ENCODE measurements at places on chromosomes 2 and 18.
A peak's percentile ranks its signal among the peaks of the same experiment; 100 is the strongest.

DNA sequence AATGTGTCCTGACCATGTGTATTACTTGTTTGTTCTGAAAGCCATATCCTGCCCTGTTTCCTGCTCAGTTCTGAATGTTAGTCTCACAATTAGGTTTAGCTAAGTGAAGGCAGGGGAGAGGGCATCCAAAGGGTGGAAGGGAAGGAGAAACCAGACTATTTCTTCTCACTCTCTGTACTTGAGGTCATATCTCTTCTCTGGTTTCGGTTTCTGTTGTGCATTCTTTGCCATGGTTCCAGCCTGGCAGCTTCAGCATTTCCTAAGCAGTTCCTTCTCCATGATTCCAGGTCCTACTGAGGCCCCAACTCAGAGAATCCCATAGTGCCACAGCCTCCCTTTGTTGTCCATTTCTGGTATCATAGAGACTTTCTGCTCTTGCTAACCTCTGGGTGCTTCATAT, 40.3 kb upstream of the HNMT start:
- no peak for DNase-seq

DNA sequence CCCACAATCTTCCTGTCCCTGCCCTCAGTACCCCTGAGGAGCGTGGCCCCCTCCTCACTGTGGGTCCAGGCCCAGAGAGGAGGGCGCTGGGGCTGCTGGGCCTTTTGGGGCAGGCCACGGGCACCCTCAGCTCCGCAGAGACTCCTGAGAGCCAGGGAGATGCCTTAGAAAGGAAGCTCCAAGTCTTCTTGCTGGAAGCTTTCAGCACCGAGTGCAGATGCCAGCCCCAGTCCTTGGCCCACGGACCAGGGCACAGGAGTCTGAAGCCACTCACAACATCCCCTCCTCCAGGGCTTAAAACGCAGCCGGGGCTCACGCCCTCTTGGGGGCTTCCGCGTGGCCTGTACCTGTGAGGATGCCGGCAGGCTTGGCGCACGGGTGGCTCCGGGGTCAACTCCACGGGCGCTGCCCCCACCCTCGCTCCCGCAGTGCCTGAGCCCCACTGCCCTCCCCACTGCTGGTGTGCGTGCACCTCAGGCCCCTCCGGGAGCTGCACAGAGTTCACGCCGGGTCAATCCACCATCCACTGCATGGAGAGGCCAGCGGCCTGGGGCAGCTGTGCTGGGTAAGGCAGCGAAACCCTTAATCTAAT, 72.1 kb upstream of the CTDP1 start:
- DNase-seq, result no peak

- DNase-seq, result peak; percentile 5
Observed at GRCh38 chr2:182240862-182241371, 185.9 kb downstream of the PDE1A start.

DNA sequence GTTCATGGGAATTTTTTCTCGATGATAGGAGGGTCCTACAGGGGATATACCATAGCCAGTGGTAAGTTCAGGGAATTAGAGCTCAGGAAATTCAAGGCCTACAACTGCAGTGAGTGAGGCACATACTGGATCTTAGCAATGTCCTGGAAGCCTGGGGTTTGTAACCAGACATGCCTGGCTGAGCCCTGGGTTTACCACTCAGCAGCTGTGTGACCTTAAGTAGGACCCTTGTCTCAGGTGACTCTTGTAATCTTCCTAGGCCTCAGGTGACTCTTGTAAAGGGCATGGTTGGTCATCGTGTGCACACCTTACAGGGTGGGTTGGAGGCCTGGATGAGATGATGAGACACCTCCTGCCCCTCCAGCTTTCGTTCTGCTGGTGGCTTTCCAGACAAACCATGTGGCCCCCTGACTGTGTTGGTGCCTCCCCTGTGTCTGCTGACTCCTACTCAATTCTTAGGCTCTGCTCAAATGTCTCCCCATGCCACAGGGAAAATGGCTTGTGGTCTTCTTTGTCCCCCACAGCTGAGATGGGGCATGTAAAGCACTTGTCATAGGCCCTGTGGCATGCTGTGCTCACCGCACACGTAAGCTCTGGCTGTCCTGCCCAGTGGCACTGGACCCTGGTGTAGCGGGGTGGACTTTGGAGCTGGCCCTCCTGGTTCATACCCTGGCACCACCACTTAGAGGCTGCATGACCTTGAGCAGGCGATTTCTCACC, 94.1 kb downstream of the FHOD3 start:
- DNase-seq, result no peak

DNA sequence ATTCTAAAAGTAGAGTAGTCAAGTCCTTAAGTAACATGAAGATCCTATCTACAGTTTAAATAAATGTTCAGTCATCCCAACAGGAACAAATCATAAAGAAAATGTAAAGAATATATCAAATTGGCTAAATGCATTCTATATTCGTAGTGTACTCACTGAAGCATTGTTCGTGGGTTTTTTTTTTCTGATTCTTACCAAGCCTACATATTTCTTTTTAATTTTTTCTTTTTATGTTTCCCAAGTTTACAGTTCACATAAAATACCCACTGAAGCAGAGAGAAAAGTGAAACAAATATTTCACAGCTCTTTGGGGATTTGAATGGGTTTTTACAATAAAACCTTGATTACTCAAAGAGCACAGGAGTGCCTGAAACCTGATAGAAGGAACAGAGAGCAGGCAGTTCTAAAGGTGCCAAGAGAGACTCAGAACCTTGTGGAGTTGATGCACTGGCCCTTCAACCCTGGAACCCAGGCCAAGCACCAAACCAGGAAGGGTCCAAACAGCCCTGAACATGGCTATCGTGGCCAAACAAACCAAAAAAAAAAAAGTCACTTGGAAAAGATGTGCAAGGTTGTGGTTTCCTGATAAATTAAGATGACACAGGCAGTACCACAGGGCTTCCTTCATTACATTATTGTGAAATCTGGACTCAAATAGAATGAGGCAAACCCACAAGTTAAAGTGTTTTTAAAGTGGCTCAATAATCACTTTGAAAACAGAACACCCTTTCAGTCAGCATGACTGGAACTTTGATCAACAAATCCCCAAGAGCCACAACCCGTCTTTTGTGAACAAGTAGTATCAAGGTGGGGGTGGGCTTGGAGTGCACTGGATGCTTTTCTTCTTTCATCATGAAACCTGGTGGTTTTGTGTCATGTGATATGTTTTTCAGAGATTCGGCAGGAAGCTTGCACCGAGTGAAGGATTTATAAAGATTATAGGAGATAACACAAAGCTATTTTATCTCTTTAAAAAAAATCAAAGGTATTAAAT, 245.0 kb upstream of the FN1 start:
- peak; percentile 46 for DNase-seq

DNA sequence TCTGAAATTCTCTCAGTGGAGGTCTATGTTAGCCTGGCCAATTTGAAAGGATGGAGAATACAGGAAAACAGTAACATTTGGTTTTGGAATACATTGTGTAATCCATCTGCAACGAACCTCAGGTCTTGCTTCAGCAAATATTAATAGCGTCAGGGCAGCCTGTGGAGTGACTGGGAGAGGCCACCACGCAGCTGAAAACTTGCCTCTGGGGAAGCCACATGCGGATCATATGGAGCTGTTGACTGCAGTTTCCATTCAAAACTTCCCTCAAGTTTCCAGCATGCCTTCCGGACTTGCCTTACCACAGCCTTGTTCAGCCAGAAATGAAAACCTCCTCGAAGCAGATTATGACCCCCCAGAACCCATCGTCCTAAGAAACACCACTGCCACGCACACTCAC, 25.7 kb downstream of the BCL11A start:
- DNase-seq, result no peak

DNA sequence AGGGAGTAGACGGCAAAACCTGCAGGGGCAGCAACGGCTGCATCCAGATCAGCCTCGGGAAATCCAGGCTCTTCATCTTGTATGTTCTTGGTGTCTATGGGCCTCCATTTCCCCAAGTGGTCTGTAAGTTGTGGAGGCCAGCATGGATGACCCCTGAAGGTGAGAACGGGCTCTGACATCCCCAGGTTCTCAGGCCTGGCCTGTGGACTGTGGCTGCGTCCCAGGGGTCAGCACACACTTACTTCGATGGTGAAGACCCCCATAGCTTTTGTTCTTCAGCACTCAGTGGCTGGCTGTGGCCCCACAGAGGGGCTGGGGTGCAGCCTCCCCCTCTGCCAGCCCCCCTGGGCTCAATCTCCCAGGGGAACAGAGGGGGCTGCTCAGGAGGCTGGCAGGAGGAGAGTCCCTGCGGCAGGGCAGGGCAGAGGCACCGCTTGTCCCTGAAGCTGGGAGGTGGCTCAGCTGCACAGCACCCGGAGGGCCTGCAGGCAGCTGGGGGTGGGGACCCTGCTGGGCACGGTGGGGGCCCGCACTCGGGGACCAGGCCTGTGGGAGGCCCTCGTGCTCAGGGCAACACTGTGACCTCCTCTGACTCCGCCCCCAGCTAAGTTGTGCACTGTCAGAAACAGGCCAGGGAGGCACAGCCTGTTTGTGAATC, 3.8 kb downstream of the SLC66A3 start:
- no peak for DNase-seq

DNA sequence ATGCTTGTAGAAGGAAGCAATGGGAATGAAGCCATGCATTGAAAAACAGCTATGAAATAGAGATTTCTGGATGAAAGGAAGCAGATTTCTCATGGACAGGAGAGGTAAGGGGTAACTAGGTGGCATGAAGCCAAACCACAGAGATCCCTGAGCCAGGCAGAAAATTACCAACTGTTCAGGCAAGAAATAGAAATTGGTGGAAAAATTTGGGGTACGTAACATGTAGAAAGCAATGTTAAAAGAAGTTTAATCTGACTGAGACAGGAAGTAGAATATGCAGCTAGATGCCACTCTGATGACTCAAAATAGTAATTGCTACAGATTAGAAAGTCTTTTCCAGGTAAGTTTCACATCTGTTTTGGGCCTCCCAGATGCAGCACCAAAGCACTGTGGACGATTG, 928.5 kb upstream of the CELF4 start:
- no peak for DNase-seq

GRCh38 chr2:30127016-30127893, 19.6 kb upstream of the YPEL5 start:
- no peak for DNase-seq

- peak; percentile 18 for DNase-seq
Observed at GRCh38 chr2:64273524-64274398, 129.5 kb upstream of the PELI1 start.

DNA sequence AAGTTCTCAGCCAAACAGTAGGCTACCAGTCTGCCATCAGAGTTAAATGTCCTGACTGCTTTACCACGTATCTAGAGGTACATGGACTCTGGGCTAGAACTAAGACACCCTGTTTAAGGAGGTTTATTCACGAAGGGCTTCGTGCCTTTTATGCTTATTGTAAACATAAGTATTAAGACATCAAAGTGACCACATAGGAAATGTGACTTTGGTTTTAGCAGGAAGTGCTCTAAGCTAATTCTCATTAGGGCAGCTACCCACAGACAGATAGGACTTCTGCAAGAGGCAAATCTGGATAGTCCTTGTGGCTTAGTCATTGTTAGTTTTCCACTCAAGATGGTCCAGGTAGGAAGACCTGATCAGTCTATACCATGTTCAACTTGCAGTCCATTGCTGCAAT, 233.3 kb upstream of the MGAT5 start:
- peak; percentile 38 for DNase-seq

- no peak for DNase-seq
Observed at GRCh38 chr2:161122772-161123530, 37.3 kb upstream of the TANK start.

- DNase-seq, result no peak
Observed at GRCh38 chr2:230322561-230323384, 4.2 kb upstream of the SP140L start.

- no peak for DNase-seq
Observed at GRCh38 chr18:44673256-44673880, 7.3 kb upstream of the SETBP1 start.

DNA sequence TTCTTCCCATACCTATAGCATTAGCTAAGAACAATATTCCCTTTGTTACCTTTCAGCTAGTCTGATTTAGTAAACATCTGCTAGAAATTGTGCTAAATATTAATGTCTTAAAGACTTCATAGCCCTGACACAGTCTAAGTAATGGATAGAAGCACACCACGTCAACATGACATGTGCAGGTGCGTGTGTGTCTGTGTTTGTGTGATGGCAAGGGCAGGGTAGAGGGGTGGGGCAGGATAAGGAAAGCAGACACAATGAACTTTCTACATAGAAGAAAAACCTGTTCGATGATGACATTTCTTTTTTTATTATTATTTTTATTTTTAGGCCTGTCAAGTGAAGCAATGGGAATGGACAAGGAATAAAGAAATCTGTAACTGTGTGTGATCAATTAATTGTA, 223.3 kb downstream of the NOL4 start:
- DNase-seq, result no peak

GRCh38 chr2:165601928-165602521, 132.5 kb downstream of the CSRNP3 start:
- DNase-seq, result no peak

GRCh38 chr2:223635080-223635479, 32.9 kb upstream of the SCG2 start:
- DNase-seq, result no peak

DNA sequence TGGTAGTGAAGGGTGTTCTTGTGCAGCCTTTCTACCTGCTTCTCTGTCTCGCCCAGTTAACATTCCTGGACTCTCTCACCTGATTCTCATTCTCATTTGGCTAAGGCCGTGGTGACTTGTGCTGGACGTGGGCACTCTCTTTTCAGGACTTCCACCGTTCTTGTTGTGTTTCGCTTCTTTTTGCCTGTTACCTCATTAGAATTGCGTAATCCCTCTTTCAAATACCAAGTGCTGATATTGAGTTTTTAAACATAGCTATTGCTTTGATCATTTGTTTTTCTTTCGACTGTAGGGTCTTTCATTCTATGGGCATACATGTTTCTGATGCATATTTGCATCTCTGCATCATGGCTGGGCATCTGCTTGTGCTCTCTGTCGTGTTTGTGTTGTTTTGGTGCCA, 287.0 kb downstream of the ALPK2 start:
- no peak for DNase-seq

GRCh38 chr18:3872641-3873040, 422.7 kb downstream of the TGIF1 start:
- no peak for DNase-seq

- no peak for DNase-seq
Observed at GRCh38 chr18:9631814-9632496, 17.6 kb upstream of the PPP4R1 start.

- no peak for DNase-seq
Observed at GRCh38 chr2:128237081-128237534, 81.6 kb downstream of the HS6ST1 start.

GRCh38 chr2:204529795-204530463, 15.3 kb upstream of the PARD3B start:
- DNase-seq, result no peak
